ENCODE measurements at places on chromosomes 6 and 20.

DNA sequence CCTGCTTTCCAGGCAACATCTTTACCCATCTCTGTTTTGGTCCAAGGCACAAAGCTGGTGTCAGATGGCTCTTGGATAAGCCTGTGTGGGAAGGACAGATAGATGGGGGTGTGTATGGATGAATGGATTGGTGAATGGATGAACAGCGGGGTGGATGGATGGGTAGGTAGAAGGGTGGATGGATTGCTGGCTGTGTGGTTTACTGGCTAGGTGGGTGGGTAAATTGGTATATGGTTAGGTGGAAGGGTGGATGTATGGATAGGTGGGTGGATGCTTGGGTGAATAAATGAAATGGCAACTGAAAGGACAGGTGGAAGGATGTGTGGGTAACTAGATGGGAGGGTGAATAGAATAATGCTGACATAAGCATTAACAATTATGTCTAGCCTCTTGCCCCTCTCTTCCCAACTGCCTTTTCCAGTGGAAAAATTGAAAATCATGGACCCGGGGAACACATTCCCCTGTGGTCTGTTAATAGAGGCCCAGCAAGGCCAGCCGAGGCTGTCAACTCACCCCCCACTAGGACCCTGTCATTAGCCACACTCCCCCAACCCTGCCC, 43.8 kb upstream of the RSPO4 start:
- no peak for DNase-seq

DNA sequence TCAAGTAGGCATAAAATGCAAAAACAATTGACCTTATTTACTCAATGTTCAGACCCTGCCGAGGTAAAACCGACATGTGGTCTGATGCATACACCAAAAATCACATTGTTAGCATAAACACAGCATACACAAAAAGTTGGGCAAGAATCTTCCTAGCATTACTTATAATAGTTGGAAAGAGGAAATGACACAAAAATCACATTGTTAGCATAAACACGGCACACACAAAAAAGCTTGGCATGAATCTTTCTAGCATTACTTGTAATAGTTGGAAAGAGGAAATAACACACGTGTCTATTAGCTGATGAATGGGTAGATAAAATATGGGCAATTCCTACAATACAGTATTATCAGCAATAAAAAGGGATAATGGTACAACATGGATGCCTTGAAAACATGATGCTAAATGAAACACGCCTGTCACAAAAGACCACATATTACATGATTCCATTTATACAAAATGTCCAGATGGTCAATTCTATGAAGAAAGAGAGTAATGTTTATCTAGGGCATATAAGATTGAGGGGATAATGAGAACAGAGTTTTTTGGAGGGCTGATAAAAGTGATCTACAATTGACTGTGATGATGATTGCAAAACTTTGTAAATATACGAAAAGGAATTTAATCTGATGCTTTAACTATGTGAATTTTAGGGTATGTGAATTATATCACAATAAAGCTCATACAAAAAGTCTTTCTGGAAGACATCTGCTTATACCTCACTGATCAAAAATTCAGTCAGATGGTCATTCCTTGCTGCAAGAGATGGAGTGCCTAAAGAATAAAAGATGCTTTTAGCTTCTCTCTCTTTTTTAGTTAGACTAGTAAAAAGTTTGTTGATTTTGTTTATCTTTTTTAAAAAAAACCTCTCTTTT, 1019.5 kb upstream of the CITED2 start:
- no peak for DNase-seq

DNA sequence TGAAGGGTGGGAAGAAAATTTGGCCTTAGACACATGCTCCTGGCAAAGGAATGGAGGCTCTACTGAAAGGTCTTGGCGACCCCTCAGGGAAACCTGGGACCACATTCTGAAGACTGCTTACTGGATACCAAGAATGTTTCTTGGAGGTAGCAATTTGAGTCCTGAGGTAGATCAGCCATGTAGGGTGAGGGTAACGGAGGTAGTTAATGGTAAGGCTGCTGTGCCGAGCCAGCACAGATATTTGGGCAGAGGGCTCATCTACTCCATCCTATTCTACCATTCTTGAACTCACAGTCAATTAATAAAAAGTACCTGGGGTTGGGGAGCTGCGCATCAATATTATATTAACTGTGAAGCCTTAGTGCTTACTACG, 401 bp upstream of the PHF3 start:
- DNase-seq = peak; percentile 26

- no peak for DNase-seq
Observed at GRCh38 chr6:11785415-11785773, 6.8 kb upstream of the ADTRP start.

DNA sequence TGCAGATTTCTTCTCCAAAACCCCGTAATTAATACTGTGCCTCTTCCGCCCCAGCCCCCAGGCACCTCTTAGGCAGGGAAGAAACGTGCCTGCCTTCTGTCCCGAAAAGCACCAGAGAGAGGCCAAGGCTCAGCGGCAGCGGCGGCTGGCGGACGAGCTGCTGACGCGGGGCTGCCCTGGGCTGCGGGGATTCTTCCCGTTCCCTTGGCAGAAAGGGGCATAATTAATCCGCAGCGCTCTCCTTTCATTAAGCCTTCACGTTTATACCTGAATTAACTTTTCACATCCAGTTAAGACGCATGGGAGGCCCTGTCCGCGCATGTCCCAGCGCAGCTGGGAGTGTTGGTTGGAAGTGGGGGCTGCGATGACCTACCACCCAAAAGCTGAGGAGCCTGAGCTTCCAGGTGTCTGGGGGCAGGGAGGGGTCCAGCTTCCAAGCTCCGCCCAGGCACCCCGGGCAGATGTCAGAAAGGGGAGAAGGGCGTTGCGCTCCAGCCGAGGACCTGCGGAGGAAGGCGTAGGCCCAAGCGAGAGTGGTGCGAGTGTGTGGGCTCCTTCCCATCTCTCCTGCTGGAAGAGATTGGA, 167.4 kb upstream of the LRFN2 start:
- DNase-seq = no peak

DNA sequence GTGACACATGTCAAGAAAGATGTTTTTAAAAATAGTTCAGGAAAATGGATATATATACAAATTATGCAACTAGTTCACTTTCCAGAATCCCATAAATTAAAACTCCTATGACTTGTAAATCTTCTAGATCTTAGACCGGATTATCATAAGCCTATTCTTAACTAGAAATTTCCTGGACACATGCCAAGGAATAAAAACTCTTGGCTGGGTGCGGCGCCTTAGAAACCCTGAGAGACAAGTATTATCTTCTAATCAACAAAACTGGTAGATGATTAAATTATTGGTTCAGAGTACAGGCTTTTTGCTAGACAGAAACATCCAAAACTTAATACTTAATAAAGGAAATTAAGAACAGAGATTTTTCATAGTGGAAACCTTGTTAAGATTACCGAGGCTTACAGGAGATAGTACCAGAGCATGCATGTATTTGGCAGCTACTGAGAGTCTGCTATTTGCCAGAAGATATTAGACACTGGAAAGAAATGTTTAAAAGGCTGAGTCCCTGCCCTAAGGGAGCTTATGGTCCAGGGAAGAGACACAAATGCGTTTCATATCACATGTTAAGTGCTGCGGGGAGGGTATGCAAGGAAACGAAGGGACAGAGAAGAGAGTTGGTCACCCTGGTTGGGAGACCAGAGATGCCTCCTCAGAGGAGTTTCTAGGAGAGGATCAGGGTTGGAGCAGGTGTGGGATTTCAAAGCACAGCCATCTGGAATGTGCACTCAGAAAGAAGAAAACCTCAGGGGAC, 46.5 kb upstream of the IFNGR1 start:
- no peak for DNase-seq

DNA sequence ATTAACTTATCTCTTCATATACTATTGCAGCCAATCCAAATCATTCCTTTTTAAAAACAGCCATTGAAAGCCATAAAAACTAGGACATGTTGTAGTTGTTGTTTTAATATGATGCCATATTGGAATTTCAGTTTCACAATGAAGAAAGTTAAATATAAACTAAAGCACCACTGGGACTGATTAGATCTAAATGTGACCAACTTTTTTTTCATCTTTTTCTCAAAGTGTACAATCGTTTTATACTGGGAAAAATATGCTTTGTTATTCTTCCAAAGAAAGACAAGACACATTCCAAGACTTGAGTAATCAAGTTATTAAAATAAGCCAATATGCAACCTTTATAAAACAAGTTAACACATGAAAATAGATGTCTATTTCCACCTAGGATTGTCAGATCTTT, 68.5 kb downstream of the THEMIS start:
- no peak for DNase-seq

GRCh38 chr6:100464162-100464851, 414 bp downstream of the SIM1 start:
- no peak for DNase-seq

- no peak for DNase-seq
Observed at GRCh38 chr20:63660622-63661021, 2.5 kb downstream of the RTEL1 start.

GRCh38 chr6:7052443-7053011, 55.2 kb upstream of the RREB1 start:
- DNase-seq = peak; percentile 22

DNA sequence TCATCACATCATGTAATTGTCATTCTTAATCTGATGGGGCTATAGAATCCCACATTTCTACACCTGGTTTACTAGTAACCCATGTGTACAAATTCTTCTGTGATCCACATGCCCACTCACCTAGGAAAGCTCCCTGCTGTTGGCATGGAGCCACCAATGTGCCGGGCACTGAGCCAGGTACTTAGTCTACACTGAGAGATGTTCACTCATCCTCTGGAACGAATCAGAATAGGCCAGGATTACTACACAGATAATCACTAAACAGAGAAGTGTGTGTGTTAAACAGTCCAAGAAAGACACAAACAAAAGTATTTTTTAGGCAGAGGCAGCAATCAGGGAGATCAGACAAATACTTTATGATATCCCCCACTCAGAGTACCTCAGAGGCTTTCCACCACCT, 193.2 kb upstream of the VGLL2 start:
- no peak for DNase-seq

GRCh38 chr6:35216412-35216732, 2.6 kb downstream of the SCUBE3 start:
- no peak for DNase-seq

DNA sequence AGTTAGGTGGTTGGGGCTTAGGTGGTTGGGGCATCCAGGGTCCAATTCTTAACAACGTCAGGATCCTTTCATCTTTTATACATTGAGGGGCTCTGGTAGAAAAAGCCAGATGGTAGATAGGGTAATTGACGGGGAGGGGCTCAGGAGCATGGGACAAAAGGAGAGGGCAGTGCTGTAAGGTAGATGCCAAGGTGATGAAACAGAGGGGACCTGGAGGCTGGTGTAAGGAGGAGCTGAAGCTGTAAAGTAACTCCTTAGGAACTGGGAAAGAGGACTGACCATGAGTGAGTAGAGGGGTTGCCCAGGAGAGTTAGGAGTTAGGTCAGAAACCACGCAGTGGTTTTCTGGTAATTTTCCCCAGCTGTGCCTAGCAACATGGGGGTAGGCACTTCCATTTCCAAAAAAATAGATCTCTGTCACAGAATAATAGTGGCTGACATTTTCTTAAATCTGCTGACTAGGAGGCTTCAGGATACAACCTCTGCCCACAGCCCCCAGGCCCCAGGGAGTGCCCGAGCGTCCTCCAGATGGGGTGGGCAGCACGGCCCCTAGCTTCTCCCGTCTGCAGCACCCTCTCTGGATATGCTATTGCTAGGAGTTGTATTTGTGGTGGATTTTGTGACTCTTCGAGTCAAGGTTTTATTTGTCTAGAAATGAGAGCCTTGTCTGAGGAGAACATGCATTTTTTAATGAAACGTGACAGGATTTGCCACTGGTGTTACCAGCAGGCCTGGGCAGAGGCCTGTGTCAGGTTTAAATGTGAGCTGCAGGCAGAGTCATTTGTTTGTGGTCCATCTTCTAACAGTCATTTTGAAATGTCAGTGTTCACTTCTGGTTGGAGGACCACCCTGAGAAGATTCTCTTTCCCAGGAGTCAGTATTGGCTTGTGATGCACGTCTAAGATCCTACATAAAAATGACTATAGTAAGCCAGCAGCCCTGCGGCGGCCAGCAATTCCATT, 44.6 kb downstream of the TULP4 start:
- DNase-seq = no peak
